ENCODE measurements at places on chromosomes 4 and X.

GRCh38 chr4:68683034-68683433 is 12.6 kb upstream of the UGT2B15 start:
- DNase-seq: no peak

DNA sequence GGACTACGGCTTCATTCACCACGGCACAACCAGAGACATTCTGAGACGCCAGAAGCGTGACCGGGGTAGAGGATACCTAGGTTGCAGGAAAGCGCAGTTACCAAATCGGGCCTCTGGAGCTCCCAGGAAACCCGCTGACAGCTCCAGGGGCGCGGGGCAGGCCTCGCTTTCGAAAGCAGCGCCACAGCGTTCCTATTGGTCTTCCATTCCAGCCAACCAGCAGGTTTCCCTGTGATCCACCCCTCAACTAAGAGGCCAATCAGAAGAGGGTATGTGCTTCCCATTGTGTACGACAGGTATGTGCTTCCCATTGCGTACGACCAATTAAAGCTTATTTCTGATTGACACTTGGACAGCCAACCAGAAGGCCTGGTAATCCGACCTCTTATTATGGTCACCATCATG is 14.9 kb downstream of the SNX12 start:
- DNase-seq: no peak

DNA sequence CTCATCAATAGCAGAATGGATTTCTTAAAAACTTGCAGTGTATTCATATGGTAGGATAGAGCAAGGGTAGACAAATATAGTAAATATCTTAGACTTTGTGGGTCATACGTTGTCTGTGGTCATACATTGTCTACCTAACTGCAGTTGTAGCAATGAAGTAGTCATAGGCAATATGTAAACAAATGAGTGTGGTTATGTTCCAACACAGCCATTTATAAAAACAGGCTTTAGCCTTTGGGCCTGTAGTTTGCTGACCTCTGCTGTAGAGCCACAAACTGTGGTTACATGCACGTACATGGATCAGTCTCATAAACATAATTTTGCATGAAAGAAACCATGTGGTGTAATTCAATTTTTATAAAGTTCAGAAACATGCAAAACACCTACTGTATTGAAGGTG is 98.9 kb downstream of the LARP1B start:
- no peak for DNase-seq

- DNase-seq: no peak
Observed at GRCh38 chr4:55571806-55572205, 20.2 kb downstream of the PDCL2 start.

DNA sequence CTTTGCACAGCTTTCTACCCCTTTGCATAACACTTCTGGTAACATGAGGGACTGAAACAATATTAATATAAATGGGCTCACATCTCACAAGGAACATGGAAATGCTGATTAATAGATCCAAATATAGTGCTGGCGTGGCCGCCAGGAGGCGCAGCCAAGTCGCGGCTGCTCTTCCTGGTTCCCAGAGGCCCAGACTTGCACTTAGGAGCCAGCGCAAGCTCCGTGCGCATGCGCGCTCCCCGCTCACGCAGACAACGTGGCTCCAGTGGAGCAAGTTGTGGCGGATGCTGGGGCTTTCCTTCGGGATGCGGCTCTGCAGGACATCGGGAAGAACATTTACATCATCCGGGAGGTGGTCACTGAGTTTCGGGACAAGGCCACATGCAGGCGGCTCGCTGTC is 318.3 kb upstream of the SLC7A11 start:
- DNase-seq: no peak

GRCh38 chr4:84164201-84164600 is 334.9 kb downstream of the NKX6-1 start:
- DNase-seq: no peak

- DNase-seq: no peak
Observed at GRCh38 chrX:1165535-1166196, 46.8 kb downstream of the CRLF2 start.

GRCh38 chr4:20255251-20255586 is 3.5 kb downstream of the SLIT2 start:
- DNase-seq: no peak

- DNase-seq: no peak
Observed at GRCh38 chr4:122117743-122118142, 34.4 kb upstream of the BLTP1 start.

DNA sequence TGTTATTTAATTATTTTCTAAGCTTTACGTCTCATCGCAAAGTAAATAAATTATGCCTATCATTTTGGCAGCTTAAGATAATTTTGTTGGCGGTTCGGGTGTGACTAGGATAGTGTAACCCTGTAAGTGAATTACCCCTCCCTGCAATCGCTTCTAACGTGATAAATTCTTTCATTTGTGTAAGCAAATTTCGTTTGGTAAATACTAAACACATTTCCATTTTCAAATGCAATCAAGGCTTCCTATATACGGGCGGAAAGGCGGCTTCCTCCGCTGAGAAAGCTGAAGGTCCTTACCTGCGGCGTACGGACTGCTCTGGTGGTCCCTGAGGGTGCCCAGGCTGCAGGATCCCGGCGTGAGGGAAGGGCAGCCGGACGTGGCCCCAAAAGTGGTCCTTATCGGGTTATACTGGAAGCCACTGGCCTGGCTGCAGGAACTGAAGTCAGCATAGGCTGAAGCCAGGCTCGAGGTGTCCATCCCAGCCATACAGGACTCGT is 403 bp downstream of the PHOX2B start:
- no peak for DNase-seq

DNA sequence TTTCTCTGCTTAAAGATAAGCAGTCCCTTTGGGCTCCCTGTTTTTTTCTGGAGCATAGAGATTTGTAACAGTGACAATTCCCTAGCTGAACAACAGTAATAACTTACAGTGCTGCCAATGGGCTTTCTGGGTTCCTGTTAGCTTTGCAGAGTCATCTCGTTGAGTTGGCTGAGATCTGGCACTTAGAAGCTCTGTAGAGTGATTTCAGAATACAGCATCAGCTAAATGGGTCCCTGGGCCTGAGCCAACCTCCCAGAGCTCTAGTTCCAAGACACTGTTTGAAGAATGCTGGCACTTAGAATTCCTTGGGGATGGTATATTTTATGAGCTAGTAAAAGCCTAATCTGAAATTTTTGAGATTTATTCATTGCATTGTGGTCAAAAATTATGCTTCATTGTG is 43.5 kb upstream of the SERTM2 start:
- DNase-seq: no peak

DNA sequence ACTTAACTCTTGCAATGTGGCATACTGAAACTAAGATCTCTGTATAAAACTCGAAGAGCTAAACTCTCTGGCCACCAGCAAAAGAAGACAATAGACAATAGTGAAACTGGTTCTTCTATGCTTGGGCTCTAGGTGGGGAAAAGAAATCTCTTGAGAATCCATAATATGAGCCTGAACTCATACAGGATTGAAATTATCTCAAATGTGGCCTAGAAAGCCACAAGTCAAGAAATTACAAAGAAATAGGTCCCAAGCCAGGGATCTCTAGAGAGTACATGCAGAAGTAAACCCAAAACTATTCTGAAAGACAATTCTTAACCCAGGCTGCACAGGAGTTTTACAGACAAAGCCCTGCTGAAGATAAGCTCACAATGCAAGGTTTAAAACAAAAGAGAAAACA is 127.4 kb downstream of the ANAPC10 start:
- no peak for DNase-seq

All from NK-92 treated with Interleukin-12 subunit alpha and Interleukin-12 subunit beta, amount 100 ng/mL, for 24 hours (cell line).